ENCODE measurements at places on chromosomes 12 and 14. TPM values are rescaled to one million over a fixed set of nuclear protein-coding genes. Genes with fewer than 3 reads are reported as not detected.

DNA sequence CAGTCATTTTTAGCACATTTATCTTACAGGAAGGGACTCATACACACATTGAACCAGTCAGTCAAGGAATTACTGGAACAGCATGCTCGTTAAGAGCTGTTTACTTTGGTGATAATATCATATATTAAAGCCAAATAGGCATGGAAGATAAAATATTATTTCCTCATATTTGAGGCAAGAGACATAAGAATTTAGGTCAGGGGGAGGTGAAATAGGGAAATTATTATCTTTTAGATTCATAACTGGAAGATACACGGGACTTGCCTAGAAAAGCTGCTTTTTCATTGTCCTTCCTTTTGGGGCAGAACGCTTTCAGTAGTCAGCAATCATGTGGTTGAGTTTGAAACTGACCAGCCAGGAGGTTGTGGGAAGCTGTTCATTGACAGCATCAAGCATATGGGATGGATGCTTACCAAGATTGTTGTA, 72.5 kb downstream of the NTN4 start:
- DNase-seq, result no peak

DNA sequence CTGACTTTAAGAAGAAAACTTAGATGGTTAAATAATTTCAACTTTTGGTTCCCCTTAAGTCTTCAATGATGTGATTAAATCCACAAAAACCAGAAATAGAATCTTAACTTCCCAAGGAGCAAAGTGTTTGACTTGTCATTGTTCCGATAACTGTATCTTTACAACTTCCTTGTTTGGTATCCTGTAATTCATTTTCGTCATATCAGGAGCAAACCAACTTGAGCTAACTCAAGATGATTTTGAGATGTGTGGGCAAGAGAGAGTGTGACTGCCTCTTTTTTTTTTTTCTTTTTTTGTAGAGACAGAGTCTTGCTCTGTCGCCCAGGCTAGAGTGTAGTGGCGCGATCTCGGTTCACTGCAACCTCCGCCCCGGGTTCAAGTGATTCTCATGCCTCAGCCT, 25.3 kb downstream of the DRAM1 start:
- DNase-seq, result no peak

DNA sequence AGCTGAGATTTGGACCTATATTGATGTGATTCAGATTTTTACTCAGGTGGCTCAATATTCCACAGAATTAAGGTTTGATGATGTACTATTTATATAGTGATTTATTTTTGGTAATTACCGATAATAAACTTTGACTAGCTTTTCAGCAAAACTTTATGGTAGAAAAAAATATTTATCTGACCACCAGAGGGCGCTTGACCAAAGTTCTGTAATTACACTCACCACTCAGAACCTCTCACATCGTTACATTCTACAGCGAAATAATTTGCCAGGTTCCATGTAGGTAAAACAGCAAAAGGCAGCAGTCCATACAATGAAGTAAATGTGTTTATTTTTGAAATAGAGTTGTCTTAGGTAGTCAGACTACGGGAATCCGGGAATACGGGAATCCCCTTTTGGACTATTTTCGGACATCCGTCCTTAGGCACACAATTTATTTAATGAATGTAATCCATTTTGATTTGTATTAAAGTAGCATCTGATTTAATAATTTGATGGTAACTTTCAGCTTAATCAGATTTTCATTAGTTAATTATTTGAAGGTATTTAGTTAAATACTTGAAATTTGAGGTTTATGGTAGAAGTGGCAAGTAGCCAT, 143.0 kb upstream of the DDHD1 start:
- no peak for DNase-seq

GRCh38 chr12:82627799-82628198, 58.9 kb upstream of the TMTC2 start:
- DNase-seq, result no peak

The GALNT16 gene
- total RNA-seq, result 20.6 TPM

The SYNDIG1L gene
- 0.64 TPM for total RNA-seq

The RCOR1 gene
- total RNA-seq, result 21.8 TPM

The EPS8 gene
- total RNA-seq, result 244 TPM

All from breast epithelium (tissue), 4 donors.